ENCODE measurements at places on chromosomes 5 and 9.

DNA sequence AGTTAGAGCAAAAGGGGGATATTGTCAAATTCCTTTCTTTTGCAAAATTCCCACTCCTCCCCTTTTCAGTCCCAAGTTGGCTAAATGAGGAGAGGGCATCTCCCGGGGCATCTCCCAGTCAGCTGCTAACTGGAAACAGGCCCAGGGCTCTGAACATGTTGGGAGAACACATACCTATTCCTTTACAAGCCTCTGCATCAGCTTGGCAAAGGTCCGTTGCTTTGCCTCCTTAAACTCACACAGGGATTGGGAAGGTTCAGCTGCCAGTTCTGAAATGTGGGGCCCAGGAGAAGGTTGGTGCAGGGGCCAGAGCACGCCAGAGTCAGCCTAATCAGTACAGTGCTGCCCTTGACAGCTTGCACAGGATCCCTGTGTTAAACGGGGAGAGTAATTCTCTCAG lies 11.0 kb upstream of the DMRT3 start:
- DNase-seq: no peak

DNA sequence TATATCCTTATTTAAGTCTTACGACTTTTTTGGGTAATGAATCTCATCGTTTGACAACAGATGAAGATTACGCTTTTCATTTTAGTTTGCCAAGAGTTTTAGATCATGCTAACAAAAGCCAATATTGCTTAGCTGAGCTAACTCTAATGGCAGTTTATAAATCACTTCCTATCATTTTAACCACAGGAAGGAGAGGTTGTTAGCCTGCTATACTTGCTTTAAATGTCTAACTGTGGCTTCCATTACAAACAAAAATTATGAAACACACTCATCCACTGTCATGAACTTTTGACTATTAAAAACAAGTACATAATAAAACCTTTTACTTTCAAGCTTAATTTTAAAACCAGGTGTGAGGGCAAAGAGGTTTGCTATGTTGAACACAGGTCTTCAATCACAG lies 53.7 kb upstream of the ANKH start:
- DNase-seq: no peak

DNA sequence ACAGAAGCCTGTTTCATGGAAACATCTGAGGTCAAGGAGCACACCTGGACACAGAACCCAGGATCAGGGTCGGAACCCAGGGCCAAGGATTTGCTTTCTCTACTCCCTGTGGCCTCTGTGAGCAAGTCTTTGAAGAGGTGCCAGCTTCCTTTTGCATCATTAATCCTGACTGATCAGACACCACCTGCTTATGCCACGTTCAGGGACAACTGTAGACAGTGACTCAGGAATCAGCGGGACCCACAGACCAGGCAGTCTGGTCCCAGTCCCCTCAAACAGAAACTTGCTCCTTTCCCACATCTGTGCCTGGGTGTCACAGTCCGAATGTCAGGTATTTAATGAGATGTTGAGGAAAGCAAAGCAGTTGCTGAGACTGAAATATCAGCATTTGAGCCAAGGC lies 154.8 kb downstream of the SGCD start:
- no peak for DNase-seq

DNA sequence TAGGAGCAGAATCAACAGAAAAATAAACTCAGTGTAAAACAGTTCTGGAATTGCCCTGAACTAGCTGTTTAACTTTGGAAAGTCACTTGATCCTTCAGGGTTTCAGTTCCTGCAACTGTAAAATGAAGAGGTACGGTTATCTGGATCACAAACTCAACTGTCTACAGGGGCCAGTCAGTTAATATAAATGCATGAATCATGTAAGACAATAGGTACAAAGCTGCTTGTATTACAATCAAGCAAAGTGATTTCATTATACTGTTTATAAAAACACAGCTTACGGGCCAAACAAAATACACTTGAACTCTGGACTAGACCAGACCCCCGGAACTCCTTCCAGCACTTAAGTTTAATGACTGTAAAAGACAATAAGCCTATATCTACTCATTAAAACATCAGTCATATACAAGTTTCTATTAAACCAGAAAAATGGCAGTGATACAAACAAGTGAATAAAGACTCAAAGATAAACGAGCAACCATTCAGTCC lies 73.0 kb downstream of the MRPS27 start:
- DNase-seq: no peak

- no peak for DNase-seq
Observed at GRCh38 chr9:83419961-83420360, 118.2 kb downstream of the FRMD3 start.

- DNase-seq: no peak
Observed at GRCh38 chr9:109908459-109909390, 128.7 kb downstream of the PALM2AKAP2 start.

- DNase-seq: no peak
Observed at GRCh38 chr9:37374892-37375291, 47.6 kb upstream of the GRHPR start.
